ENCODE measurements at places on chromosomes 2 and 18.

GRCh38 chr2:174787487-174788205, 23.4 kb upstream of the CHRNA1 start:
- DNase-seq, result no peak

GRCh38 chr2:67652679-67653078, 255.5 kb downstream of the ETAA1 start:
- DNase-seq, result no peak

- DNase-seq, result peak; percentile 36
Measured at GRCh38 chr2:60735496-60736250, 20.4 kb upstream of the PAPOLG start.

- no peak for DNase-seq
Measured at GRCh38 chr2:233185963-233186362, 65.5 kb upstream of the ATG16L1 start.

- no peak for DNase-seq
Measured at GRCh38 chr2:224658780-224659405, 57.3 kb downstream of the CCDC195 start.

- no peak for DNase-seq
Measured at GRCh38 chr18:37285825-37286224, 279.8 kb downstream of the CELF4 start.

DNA sequence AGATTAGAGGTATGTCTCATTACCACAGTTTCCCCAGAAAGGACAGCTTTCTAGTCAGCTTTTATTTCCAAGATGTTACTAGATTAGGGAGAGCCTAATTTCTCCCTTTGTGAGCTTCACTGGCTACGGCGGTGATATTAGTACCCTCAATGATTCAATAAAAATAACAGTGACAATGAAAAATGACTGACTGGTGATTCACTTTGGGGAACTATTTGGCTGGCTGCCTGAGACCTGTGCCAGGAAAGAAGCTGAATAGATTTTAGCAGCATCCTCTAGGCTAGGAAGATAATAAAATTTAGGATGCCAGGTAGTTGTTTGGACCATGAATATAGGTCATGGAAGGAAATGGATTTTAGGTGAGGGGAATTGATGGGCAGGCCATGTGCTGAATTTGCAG, 178.7 kb downstream of the FMNL2 start:
- DNase-seq, result no peak

DNA sequence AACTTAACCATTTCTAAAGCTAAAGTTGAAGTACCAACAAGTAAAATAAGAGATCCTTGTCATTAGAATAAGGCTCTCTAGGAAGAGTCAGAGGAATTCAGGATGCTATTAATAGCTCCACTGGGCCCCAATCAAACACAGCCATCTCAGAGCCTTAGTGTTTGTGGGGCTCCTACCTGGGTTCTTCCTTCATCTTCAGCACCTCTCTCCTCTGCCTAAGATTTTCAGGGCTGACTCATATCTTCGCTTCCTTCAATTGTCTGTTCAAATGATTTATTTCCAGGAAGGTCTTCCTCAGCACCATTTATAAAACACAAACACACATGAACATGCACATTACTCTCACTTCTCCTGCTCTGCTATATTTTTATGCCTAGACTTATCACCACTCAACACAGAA, 119.5 kb downstream of the COL6A3 start:
- DNase-seq, result no peak

GRCh38 chr2:189210250-189211087, 30.9 kb upstream of the COL5A2 start:
- DNase-seq, result no peak

GRCh38 chr2:12737738-12738485, 21.2 kb downstream of the TRIB2 start:
- no peak for DNase-seq

GRCh38 chr18:22277758-22278157, 108.4 kb downstream of the GATA6 start:
- DNase-seq, result no peak

DNA sequence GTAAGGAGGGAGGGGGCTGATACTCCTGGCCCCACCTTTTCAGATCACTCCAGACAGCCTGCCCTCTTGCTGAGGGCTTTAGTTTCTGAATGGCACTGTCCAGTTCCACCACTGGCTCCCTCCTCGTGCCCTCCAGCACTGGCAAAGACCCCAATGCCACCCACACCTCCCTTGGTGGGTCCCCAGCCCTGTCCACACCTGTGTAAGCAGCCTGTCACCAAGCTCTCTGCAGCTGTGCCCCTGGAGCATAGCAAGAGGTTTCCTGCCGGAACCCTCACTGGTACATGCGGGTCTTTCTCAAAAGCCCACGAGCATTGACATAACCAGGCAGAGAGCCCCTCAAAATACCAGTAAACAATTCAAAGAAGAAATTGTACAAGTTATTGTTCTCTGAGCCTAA, 17.6 kb upstream of the KIF1A start:
- DNase-seq, result no peak

GRCh38 chr18:8688216-8688800, 17.0 kb upstream of the MTCL1 start:
- DNase-seq, result no peak

GRCh38 chr2:60068755-60069154, 484.7 kb downstream of the BCL11A start:
- no peak for DNase-seq

DNA sequence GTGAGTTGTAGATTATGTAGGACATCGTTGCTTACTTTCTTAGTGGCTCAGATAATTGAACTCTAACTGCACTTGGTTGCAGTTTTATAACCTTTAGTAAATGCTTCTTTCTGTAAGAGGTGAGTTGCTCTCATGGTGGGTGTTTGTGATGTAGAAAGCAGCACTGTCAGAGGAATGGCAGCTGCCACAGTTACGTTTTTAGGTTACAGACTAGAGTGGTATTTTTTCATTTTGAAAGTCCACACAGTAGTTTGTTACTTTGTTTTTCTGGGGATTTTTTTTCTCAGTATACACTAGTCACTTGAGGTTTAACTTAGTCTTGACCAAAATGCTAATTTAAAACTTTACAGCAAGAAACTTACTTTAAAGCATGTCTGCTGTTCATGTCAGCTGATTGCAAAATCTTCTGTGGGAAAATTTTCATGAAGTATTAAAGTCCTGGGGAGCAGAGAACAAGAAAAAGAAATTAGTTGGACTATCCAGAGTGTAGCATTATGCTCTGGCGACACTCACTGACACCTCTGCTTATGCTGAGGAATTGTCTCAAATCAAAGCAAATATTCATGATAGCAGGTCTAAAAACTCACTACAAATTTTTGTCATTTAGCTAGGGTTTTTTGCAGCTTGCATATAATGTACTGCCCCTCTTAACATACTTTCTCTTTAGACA, 14.8 kb downstream of the AFTPH start:
- DNase-seq, result no peak

GRCh38 chr2:132850688-132851087, 180.7 kb upstream of the LYPD1 start:
- no peak for DNase-seq

- no peak for DNase-seq
Measured at GRCh38 chr18:59689756-59690155, 7.5 kb downstream of the CCBE1 start.

DNA sequence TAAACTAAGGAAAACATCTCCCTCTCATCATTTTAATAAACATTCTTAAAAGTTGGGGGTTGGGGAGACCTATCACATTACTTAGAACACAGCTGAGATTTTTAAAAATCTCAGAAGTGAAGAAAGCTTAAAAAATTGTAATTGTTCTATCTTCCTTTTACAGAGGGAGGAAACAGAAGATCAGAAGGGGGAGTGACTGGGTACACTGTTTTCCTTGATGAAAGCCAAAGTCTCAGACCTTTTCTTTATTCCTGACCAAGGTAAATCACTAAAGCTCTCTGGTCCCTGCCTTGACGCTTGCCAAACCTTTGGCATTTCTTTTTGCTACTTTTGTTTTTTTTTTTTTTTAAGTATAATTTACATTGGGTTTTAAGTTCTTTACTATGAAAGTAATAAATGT, 85.0 kb upstream of the DTNB start:
- DNase-seq, result no peak

DNA sequence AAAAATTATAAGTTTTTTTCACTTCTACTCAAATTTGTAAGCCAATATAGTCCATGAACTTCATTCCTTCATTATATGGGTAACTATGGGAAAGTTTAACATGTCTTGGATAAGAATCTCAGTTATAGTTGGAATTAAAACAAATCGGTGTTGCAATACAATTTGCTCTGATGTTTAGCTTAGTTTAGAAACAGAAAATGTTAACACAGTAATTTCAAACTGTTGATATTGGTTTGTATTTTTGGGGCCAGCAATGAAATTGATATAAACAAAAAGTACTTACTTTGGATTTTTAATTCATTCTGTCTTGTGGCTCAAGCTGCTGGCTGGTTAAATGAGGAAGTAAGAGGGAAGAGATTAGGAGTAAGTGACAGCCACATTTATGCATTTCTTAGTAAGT, 368.5 kb upstream of the NT5C1B start:
- no peak for DNase-seq

- DNase-seq, result no peak
Measured at GRCh38 chr2:68169308-68169707, 11.6 kb downstream of the PNO1 start.

- DNase-seq, result no peak
Measured at GRCh38 chr2:46058140-46058539, 239.1 kb upstream of the EPAS1 start.

- DNase-seq, result no peak
Measured at GRCh38 chr2:102418421-102418961, 4.5 kb upstream of the IL18RAP start.

DNA sequence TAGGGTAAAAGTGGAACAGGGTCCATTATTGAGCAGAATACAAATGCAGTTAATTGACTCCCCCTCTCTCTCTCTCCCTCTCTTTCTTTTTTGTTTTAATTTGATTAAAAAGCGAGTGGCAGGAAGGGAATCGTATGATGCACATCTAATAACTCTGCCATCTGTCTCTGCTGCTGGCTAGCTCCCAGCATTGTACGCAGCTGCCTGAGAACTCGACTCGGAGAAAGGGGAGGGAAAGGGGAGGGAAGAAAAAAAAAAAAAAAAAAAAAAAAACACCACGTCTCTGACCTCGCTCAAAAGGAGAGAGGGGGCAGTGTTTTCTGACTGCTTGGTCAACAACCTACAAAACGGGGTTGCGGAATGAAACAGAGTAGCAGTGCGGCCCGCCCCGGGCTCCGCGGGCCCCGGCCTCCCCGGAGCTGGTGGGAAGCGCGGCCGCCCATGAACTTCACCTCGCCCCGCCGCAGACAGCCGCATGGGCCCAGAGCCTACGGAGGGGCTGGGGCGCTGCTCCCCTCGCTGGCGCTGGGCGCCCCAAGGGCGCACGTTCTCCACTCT, 265.7 kb downstream of the TCF4 start:
- peak; percentile 63 for DNase-seq

- DNase-seq, result peak; percentile 78
Measured at GRCh38 chr18:35673682-35674081, 92.1 kb downstream of the GALNT1 start.

DNA sequence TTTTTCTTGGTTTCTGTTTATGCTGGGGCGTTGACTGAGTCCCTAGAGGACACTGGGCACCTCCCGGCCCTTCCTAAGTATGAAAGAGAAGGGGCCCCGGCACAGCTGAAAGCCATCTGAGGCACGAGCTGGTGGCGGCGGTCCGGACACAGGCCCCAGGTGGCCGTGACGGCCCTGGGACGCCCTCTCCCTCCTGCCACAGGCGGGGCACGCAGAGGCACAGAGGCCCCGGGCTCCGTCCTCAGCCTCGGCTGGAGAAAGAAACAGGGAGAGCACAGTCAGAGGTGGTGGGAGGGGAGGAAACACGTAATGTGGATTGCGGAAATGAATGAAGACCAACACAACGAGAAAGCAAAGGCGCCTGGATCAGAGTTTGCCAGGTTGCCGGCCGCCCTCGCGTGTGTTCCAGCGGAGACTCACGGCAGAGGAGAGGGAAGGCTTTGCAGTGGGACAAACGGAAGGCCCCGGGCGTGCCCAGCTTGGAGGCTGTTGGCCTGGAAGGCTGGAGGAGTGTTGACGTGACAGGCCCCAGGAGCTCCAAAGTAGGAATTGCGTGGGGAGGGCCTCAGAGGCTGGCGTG, 119.1 kb downstream of the PTGR3 start:
- DNase-seq, result no peak

DNA sequence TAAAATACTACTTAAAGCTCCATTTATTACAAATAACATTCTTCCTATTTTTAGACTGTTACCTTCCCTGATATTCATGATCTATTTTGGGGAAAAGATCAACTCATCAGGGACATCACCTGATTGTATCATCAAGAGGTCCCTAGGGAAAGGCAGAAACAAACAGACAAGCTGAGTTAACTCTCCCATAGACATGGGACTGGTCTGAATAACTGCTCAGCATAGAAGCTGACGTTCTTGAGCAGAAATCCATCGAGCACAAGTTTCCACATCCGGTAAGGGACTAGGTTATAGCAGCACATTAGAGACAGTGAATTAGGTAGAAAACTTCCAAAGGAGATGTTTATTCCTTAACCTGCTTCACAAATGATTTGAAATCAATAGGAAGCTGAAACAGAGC, 1100.4 kb upstream of the SLC39A10 start:
- DNase-seq, result no peak

DNA sequence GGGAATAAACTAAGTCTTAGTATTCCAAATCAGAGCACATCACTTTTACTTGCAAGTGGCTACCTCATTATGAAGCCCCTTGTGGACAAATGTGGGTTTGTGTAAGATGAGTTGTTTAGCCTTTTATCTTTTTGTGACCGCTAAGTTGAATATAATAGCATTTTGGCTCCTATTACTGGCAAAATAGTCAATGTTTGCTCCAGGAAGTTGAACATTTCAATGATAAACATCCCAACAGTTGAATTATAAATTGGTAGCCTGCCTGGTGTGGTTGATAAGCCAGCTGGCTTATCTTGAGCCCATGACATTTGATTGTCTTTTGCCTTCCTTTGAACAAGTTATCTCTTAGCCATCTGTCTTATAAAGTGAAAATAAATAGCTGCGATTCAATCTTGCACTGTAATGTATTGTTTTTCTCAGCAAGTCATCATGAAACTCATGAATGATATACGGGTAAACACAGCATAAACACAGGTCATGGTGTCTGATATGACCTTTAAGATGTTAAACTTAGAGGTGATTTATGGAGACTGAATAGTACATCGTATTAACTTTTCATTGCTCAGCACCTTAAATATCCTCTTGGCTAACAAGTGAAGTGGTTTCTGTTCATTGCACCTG, 338.4 kb downstream of the SOCS6 start:
- DNase-seq, result no peak

DNA sequence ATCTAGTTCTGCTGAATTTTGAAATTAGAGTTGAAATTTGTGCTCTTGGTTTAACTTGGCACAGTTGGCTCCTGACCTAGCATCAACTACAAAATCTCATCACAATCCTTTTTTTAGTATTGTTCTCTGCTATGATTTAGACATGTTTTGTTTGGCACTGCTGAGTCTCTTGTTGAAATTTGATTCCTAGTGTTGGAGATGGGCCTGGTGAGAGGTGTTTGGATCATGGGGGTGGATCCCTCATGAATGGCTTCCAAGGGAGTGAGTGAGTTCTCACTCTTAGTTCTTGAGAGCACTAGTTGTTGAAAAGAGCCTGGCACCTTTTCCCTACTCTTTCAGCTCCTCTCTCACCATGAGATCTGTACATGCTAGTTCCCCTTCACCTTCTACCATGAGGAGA, 605.6 kb upstream of the SLC39A10 start:
- no peak for DNase-seq

GRCh38 chr18:21277578-21277977, 35.5 kb downstream of the GREB1L start:
- DNase-seq, result no peak

- no peak for DNase-seq
Measured at GRCh38 chr2:160197587-160197986, 2.5 kb downstream of the ITGB6 start.

GRCh38 chr2:238106339-238106697, 6.2 kb downstream of the ESPNL start:
- DNase-seq, result no peak

- no peak for DNase-seq
Measured at GRCh38 chr2:203301667-203302066, 26.5 kb upstream of the ABI2 start.

Data from NCI-H510A treated with DMSO at 0.1 percent for 48 hours (cell line).